ENCODE measurements at places on chromosomes 4 and X.
A peak's percentile ranks its signal among the peaks of the same experiment; 100 is the strongest.

GRCh38 chr4:55409468-55410171, 13.9 kb downstream of the TMEM165 start:
- DNase-seq = peak; percentile 70

DNA sequence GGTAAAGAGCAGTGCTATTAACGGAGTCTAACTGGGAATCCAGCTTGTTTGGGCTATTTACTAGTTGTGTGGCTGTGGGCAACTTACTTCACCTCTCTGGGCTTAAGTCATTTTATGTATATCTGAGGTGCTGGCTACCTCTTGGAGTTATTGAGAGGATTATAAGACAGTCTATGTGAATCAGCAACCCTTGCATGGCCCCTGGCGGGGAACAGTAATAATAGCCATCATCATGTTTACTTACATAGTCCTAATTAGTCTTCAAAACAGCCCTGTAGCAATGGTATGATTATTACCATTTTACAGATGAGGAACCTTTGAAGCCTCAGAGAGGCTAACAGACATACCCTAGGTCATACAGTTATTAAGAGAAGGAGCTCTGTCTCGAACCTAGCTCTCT, 1.5 kb downstream of the HPRT1 start:
- no peak for DNase-seq

DNA sequence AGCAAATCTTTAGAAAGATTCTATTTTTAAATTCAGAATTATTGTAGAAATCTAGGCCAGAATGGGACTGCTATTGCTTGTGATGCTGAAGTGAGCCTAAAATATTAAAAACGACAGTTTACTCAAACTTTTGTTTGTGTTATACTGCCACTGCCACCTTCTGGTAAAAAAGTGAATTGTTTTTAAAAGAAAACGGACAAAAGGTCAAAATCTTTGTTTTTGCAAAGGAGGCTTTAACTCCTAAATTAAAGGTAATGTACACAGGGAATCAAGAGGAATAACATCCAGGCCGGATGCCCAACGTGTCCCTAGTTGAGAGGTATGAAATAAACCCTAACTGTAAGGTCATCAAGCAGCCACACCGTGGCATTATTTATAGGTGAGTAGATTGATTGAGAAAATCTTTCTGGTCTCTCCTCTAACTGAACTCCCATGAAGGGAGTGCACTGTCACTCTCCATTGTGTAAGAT, 338.3 kb upstream of the GALNT7 start:
- DNase-seq = peak; percentile 34

DNA sequence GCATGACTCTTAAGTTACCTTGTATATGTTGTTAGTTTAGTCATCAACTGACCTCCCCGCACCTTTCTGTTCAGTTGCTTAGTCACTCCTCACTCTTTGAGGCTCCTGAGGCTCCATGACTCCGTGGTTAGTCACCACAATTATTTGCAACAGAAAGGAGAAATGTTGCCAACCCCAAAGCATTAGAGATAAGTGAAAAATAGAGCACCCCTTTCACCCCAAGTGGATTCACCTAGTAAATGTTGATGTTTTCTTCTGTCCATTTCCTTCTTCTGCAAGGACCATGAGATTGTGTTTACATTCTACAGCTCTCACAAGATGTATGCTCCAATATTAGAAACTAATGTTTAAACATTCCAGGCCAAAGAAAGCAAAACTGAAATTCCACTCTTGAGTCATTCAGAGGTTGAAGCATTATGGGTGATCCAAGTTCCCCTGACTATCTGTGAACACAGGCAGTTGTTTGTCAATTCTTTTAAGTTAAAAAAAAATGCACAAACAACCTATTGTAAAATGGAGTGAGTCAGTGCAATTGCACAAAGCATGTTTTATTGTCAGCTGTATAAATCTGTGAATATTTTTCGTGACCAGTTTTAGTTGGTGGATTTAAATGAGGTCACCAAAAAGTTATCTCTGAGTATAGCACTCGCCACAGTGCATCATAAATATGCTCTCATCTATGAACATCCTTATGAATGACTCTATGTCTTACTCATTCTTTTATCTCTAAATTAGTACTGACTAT, 552.4 kb upstream of the MAGEB2 start:
- DNase-seq = peak; percentile 87

DNA sequence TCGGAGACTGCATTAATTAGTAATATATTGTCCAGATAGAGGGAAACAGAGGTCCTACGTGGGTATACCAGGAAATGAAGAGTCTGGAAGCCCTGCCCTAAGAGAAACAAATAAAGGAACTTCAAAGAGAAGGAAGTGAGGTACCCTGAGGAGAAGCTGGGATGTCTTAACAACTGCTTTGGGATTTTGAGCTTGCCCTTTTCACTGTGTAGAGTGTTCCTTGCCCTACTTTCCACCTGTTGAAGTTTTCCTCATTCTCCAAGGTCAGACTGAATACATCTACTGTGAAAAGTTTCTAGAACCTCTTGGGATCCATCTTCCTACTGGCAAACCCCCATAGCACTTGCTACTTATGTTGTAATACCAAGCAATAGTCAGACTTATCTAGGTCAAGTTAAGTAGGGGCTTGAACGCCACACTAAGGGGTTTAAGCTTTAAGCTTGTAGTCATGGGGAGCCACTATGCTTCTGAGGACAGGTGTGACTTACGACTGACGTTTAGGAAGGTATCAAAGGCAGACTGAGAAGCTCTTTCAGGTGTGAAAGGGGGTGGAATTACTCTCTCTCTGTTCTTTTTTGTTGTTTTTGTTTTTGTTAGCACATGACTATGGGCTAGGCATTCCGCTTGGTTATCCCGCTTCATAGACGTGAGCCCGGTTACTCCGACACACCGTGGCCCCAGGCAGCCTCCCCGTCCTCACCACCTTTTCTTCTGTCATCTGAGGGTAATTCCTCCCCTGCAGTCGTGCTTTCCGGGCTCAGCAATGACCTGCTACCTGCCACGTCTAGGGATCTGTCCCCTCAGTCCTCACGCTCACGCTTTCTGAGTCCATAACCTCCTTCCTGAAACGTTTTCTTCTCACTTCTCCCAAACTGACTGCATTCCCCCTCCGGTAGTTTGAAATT, 959 bp upstream of the REST start:
- no peak for DNase-seq

DNA sequence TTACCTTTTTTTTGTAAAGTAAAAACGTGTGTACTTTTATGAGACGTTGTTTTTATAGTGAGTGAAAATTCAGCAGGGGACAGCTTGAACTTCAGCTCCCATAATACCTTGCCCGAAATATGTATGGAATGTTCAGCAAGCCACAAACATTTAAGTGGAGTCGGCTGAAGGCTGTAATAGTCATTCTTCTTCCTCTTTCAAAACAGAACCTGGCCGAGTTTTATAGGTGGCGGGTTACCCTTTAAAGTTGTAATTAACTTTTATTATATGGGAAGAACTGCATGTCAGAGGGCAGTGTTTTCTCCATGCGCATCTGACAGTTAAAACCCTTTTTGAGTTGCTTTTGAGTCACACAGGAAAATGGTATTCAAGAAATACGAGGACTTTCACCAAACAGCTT, 50.7 kb downstream of the CLDN34 start:
- DNase-seq = peak; percentile 75

DNA sequence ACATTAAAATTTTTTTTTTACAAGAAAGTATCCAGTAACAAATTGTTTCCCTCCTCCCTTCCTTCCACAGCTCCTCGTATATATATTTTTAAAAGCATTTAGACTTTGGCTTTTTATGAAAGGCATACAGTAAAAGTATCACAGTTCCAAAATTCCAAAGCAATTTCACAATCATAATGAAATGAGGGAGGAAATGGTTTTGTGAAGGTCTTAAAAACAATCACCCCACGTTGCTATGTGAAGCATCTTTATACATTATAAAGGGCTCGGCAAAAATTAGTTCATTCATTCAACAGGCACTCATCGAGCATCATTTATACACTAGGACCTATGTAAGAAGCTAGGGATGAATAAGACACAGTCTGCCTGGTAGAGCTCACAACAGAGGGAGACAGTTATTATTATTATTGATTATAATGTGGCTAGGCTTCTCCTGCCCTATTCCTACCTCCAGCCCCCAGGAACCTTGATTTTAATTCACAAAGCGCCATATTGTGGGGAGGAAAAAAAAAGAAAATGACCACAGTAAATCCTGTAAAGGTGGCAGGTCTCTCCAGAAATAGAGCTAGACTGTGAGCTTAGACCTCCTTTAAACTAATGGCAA, 239.9 kb downstream of the MAML3 start:
- DNase-seq = peak; percentile 88

DNA sequence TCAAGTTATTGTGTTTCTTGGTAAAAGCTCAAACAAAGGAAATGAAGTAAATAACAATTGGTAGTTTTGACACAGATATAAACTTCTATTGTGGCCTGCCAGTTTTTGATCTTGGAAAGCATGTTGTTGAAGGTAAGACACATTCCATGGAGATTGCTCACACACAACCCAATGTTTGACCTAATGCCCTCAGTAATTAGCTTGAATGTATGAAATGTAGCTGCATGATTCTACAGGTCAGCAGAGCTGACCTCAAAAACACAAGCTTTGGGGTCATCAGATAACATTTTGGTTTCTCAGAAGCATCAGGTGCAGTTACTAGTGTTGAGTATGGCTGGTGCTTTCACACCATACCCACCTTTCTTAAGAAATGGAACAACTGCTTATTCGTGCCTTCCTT, 16.5 kb downstream of the GPR173 start:
- no peak for DNase-seq

DNA sequence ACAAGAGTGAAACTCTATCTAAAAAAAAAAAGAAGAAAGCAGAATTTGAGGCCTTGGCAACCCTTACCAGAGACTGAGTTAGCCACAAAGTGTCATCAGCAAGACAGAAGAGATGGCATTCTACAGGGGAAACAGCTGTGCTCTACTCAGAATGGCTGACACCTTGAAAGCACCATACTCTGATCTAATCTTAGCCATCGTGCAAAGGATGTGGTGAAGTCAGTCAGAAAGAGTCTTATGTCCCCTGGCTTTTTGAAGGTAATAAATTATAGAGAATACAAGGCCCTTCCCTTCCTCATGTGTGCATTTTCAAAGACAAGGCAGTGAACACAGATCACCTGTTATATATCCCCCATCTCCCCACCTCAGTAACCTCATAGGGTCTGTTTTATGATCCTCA, 13.2 kb downstream of the CLNK start:
- DNase-seq = no peak

- no peak for DNase-seq
Measured at GRCh38 chr4:92646826-92647225, 343.1 kb downstream of the GRID2 start.

GRCh38 chr4:166413356-166413755, 540.3 kb downstream of the TLL1 start:
- no peak for DNase-seq

DNA sequence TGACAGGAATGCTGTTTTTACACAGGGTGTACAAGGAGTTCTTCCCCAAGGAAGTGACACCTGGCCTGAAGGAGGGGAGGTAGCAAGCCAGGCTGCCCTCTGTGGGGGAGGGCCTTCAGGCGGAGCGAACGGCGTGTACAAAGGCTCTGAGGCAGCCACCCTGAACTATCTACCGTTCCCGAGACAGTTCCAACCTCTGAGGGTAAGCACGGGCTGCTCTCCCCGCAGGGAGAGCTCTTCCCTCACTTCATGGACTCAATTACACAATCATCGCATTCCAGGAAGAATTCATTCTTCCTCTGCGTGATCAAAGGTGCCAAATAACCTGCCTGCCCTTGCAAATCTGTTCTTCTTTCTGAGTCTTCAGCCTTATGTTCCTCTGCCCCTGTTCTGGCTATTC, 4.8 kb downstream of the ELK1 start:
- no peak for DNase-seq

DNA sequence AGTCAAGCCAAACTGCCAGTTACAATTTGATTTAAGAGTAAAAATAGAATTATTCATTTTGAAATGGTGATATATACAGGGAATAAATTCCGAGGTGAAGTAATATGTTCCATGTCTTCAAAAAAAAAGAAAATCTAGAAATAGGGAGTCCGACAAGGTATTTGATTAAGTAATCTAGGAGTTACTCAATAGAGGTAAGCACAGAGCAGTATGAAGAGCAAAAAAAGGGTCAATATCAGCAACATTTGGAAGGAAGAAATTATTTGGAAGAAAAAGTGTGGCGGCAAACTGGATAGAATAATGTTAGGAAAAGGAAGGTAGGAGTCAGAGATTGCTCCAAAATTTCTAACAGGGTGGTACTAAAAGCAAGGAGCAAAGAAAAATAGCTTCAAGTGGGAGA, 113.7 kb upstream of the BMP3 start:
- no peak for DNase-seq

- DNase-seq = no peak
Measured at GRCh38 chr4:73741750-73742489, 1.6 kb downstream of the CXCL8 start.

DNA sequence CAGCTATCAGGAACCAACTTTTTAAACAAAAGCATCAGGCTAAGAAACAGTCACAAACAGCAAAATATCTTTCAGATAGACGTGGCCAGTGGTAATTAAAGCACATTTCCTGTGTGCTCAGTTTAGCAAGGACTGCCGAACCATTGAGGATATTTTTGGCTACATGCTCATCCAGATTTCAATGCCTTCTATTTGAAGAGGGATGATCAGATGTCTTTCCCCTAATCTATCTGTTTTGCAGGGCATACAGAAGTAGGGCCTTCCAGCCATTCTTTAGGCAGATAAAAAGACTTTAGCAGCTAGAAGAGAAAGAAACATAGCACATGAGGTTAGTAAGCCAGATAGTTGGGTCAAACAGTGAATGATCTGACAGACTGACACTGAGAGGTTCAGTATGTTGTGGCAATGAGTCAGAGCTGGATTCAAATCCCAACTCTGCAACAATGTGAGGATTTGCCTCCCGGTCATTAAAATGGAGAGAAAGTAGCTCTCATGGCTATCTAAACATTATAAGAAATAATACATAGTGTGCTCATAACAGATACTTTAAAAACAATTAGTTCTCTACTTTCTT, 100.0 kb upstream of the PRKG2 start:
- DNase-seq = peak; percentile 60

- peak; percentile 74 for DNase-seq
Measured at GRCh38 chr4:73019462-73020047, 50.0 kb downstream of the COX18 start.

DNA sequence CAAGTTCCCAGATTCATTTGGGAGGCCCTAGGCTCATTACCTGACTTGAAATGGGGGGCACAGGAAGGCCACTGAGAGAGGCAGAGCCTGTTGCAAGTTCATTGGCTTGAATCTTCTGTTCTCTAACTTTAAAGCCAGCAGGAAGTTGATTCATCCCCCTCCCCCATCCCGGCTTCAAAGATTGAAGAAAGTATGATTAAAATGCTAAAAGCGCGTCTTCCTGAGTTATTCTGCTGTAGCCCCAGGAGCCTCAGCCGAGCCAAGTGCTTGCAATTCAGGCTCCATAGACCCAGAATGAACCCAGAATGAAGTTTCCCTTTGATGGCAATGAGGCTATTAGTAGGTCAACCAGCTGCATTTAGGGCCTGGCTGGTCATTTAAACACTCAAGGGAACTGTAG, 14.7 kb downstream of the CHST7 start:
- peak; percentile 81 for DNase-seq
